GM12878 (cell line): ENCODE measurements at places on chromosomes 4 and X. TPM values are rescaled to one million over a fixed set of nuclear protein-coding genes. Genes with fewer than 3 reads are reported as not detected.

Gene BANK1
- 0.51 and 0.84 TPM in 2 replicates for polyA plus RNA-seq

Gene DOCK11
- polyA plus RNA-seq: 17.0 and 18.8 TPM in 2 replicates

Gene INPP4B
- polyA plus RNA-seq: 0.94 and 1.4 TPM in 2 replicates

Gene FAM53A
- polyA plus RNA-seq: 0.20 and 0.32 TPM in 2 replicates

Gene SLC4A4
- polyA plus RNA-seq: 0.23 TPM in 1 of 2 replicates, not detected in the other

Gene AKAP4
- not detected in 2 replicates for polyA plus RNA-seq

Gene NCAPG
- 80.6 and 83.0 TPM in 2 replicates for polyA plus RNA-seq

Gene SYTL4
- 0.07 TPM in 1 of 2 replicates, not detected in the other for polyA plus RNA-seq

Gene GLRA3
- polyA plus RNA-seq: not detected in 2 replicates

Gene SPANXB1
- polyA plus RNA-seq: not detected in 2 replicates

Gene MAGED4
- polyA plus RNA-seq: not detected in 2 replicates

Gene STPG2
- 0.11 TPM in 1 of 2 replicates, not detected in the other for polyA plus RNA-seq

Gene FGFR3
- polyA plus RNA-seq: not detected in 2 replicates

Gene XAGE2
- polyA plus RNA-seq: not detected in 2 replicates

Gene IL2
- polyA plus RNA-seq: not detected in 2 replicates

Gene HSFX2
- 0.18 TPM in 1 of 2 replicates, not detected in the other for polyA plus RNA-seq

Gene UGT8
- polyA plus RNA-seq: 0.50 and 0.69 TPM in 2 replicates

Gene SLC34A2
- polyA plus RNA-seq: not detected in 2 replicates

Gene TMPRSS11B
- polyA plus RNA-seq: not detected in 2 replicates

Gene PI4K2B
- polyA plus RNA-seq: 53.4 and 55.3 TPM in 2 replicates

Gene OTUD5
- polyA plus RNA-seq: 11.6 and 21.6 TPM in 2 replicates

Gene SRD5A3
- 20.4 and 22.1 TPM in 2 replicates for polyA plus RNA-seq

Gene TIMM8A
- polyA plus RNA-seq: 55.5 and 58.5 TPM in 2 replicates

Gene SGMS2
- polyA plus RNA-seq: not detected in 2 replicates

Gene HS6ST2
- polyA plus RNA-seq: not detected in 2 replicates

Gene PPARGC1A
- not detected in 2 replicates for polyA plus RNA-seq

Gene PDE6B
- 3.1 and 4.2 TPM in 2 replicates for polyA plus RNA-seq
